Melanocyte of skin (primary cell): ENCODE measurements at places on chromosomes 5 and 9. TPM values are rescaled to one million over a fixed set of nuclear protein-coding genes. Genes with fewer than 3 reads are reported as not detected.

NRARP gene
- under 0.01 TPM in 1 of 2 replicates, not detected in the other for total RNA-seq

ORM2 gene
- total RNA-seq = not detected in 2 replicates

NMUR2 gene
- total RNA-seq = not detected in 2 replicates

SPRY4 gene
- 17.0 and 18.3 TPM in 2 replicates for total RNA-seq

PRKAA1 gene
- total RNA-seq = 66.3 and 88.7 TPM in 2 replicates

RGMB gene
- 24.0 and 36.1 TPM in 2 replicates for total RNA-seq

CCL21 gene
- not detected in 2 replicates for total RNA-seq

DNM1 gene
- total RNA-seq = 0.69 and 1.5 TPM in 2 replicates

IL7R gene
- total RNA-seq = 1.1 and 1.7 TPM in 2 replicates

C5orf58 gene
- 4.6 TPM in 1 of 2 replicates, not detected in the other for total RNA-seq

FCN1 gene
- not detected in 2 replicates for total RNA-seq

SLC6A7 gene
- total RNA-seq = not detected in 2 replicates

REXO4 gene
- 9.6 and 16.0 TPM in 2 replicates for total RNA-seq

RNF208 gene
- total RNA-seq = not detected in 2 replicates

LCN1 gene
- not detected in 2 replicates for total RNA-seq

SNCB gene
- total RNA-seq = 0.67 and 0.93 TPM in 2 replicates

TRPM6 gene
- total RNA-seq = under 0.01 and 0.73 TPM in 2 replicates

RNF20 gene
- total RNA-seq = 19.3 and 32.0 TPM in 2 replicates

TNFAIP8 gene
- 2.4 and 3.3 TPM in 2 replicates for total RNA-seq

IL3 gene
- total RNA-seq = not detected in 2 replicates

PCDHB8 gene
- total RNA-seq = under 0.01 TPM in 1 of 2 replicates, not detected in the other

CYLC2 gene
- total RNA-seq = not detected in 2 replicates

FUBP3 gene
- 37.3 and 43.2 TPM in 2 replicates for total RNA-seq

ACER2 gene
- total RNA-seq = 2.2 and 2.3 TPM in 2 replicates

TRIP13 gene
- 39.0 and 50.0 TPM in 2 replicates for total RNA-seq

IFNA21 gene
- not detected in 2 replicates for total RNA-seq

HAVCR1 gene
- 0.34 TPM in 1 of 2 replicates, not detected in the other for total RNA-seq

PCDH12 gene
- total RNA-seq = under 0.01 TPM in 2 replicates

RASGEF1C gene
- total RNA-seq = 1.00 and 2.2 TPM in 2 replicates

CDH6 gene
- total RNA-seq = not detected in 2 replicates

DMGDH gene
- 0.33 and 0.77 TPM in 2 replicates for total RNA-seq

CARTPT gene
- not detected in 2 replicates for total RNA-seq

DMAC1 gene
- total RNA-seq = 8.0 and 9.3 TPM in 2 replicates

OLFM1 gene
- 15.1 and 15.3 TPM in 2 replicates for total RNA-seq

SCGB3A2 gene
- not detected in 2 replicates for total RNA-seq

SLCO6A1 gene
- not detected in 2 replicates for total RNA-seq

IL5 gene
- total RNA-seq = not detected in 2 replicates

PCDHGB2 gene
- total RNA-seq = 0.46 and 0.67 TPM in 2 replicates

TLR4 gene
- 28.7 and 43.7 TPM in 2 replicates for total RNA-seq
